Esophagus mucosa (tissue), 1 donor: ENCODE measurements at places on chromosomes 7 and 10. TPM values are rescaled to one million over a fixed set of nuclear protein-coding genes. Genes with fewer than 3 reads are reported as not detected.

- ATAC-seq, result no peak
Observed at GRCh38 chr7:39394105-39394680, 172.0 kb upstream of the YAE1 start.

GRCh38 chr10:58371473-58371872 is 13.7 kb upstream of the TFAM start:
- ATAC-seq, result no peak

Gene EN2
- not detected for total RNA-seq

GRCh38 chr10:88555190-88555908 is 27.8 kb downstream of the RNLS start:
- ATAC-seq, result no peak

- ATAC-seq, result no peak
Observed at GRCh38 chr7:56079450-56080185, 13.1 kb downstream of the PHKG1 start.

DNA sequence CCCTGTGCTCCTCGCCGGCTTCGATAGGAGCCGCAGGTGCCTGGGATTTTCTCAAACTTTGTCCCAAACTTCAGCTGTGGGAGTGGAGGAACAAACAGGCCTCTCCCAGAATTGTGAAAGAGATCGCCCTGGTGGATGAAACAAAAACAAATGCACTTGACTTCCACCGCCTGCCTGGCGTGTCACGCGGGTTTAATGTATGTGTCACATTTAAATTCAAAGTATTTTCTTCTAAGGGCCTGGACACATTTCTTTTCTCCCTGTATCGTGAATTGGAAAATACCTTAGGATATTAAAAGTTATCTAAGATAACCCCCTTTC is 694 bp upstream of the WASL start:
- ATAC-seq, result peak; percentile 59

DNA sequence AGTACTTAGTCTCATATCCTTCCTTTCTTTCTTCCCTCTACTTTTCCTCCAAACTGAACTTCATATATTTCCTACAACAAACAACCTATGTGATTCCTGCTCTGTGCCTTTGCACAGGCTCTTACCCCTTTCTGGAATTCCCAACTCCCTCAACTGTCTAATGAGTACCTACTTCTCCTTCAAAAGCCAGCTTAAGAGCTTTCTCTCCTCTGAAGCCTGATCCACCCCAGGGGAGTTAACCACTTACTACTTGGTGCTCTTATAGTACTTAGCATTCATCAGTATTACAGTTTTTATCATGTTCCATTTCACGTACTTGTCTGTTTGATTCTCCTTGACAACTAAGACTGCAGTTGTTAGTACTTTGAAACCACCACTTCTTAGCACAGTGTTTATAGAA is 246.1 kb downstream of the LRRTM3 start:
- ATAC-seq, result no peak

Gene PMS2
- 9.5 TPM for total RNA-seq

Gene FAM185A
- total RNA-seq, result 7.5 TPM

Gene STN1
- 31.3 TPM for total RNA-seq

GRCh38 chr10:5503477-5503835 is 4.1 kb upstream of the CALML5 start:
- peak; percentile 79 for ATAC-seq

DNA sequence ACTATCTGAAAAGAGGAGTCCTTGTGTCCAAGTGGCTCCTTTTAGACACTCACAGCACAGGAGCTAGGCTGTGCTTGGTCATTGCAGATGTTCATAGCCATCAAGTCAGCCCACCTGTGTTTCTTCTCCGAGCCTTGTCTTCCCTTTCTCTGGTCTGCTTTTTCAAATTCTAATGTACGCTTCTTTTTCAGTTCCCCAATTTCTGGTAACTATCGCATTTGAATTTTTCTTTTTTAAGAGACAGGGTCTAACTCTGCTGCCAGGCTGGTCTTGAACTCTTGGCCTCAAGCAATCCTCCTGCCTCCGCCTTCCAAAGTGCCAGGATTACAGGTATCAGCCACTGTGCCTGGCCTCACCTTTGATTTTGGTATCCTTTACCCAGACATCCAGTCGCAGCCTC is 18.9 kb downstream of the APBB1IP start:
- ATAC-seq, result no peak

DNA sequence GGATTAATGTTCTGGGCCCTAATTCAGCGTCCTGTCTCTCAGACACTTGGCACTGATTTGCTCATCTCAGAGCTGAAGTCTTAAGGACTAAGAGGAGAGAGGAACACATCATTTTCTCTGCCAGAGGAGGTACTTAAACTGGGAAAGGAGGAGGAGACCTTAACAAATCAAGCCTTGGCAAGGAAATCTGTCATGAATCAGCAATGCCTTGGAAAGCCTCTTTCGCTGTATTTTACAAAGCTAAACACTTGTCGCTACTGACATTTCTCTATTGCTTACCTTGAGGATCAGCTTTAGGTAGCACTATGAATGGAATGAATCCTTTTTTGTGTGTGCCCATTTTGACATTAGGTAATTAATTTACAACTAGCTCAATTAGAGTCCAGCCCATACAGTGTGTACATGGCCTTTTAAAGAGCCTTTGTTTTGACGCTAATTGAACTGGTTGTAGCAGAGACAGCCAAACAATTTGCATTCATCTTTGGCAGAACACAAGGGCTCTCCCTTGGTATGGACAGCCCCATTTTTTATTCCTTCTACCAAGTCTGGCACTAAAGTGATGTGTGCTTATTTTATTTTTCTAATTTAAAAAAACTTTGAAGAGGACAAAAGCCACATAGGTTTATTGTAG is 37.4 kb downstream of the AUTS2 start:
- no peak for ATAC-seq

GRCh38 chr7:29119538-29119937 is 26.8 kb downstream of the CPVL start:
- ATAC-seq, result no peak
